ENCODE measurements at places on chromosomes 7 and 10.

DNA sequence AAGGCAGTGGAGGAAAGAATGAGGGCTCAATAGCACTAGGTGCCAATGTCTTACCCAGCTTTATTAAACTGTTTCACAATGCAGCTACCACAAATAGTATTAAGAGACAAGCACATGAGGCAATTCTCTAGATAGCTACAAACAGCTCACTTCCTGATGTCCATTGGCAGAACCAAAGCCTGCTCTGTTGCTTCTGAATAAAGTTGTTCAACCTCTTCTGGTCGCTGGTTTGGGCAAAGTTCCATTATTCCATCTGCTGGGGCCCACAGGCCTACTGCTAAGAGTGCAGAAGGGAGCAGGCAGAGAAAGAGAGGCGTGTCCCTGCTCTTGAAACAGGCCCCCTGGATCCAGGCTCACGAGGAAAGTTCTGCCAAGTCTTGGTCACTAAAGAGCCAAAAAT lies 173.9 kb downstream of the ZNF438 start:
- no peak for DNase-seq

GRCh38 chr10:113504423-113504822 lies 48.4 kb upstream of the HABP2 start:
- no peak for DNase-seq

DNA sequence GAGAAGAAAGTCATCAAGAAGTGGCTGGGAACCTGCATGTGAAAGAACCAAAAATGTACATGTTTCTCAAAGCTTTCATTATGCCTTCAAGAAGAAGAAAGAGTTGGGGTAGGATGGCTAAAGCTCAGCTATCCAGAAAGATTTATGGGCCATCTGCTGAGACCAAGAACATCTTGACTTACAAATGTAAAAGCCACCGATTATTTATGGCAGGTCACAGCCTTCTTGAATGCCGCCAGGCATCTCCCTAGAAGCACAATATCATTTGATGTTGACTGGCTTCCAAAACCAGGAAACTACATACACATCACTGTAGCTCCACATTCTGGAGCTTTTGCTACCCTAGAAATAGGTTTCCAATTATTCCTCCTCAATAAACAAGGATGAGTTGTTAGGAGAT lies 254.2 kb upstream of the AOAH start:
- no peak for DNase-seq

- DNase-seq: no peak
Observed at GRCh38 chr7:159015454-159016410, 128.9 kb downstream of the VIPR2 start.

DNA sequence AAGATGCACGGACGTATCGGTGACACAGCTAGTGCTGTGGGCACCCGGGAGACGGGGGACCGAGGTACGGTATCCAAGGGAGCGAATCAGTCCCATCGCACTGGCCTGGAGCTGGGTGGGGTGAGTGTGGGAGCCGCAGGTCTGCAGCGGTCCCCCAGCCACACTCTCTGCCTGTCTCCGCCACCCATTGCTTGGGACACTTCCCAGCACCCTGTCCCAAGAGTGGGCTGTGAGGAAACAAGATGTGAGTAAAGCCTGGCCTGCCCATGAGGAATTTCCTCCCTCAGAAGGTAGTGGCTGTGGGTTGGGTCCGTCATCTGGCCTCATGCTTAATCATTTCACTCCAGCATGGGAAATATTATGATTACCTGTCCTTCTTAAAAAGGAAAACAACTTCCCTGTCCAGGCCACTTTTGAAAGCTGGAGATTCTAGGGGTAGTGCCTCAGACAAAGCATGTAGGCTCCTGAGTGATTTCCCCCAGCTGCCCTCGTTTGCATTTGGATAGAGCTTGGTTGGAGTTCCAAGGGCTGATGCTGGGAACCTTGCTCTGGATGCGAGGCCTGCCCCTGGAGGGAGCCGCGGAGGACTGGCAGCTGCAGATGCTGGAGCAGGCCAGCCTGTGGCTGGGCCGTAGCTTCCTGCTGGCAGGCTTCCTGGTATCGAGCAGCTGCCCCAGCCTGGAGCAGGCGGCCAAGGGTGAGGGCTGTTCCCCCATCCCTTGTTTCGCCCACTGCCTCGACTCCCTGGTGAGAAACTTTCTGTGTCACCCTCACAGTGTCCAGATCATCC lies 6.2 kb upstream of the ACTR3C start:
- no peak for DNase-seq

DNA sequence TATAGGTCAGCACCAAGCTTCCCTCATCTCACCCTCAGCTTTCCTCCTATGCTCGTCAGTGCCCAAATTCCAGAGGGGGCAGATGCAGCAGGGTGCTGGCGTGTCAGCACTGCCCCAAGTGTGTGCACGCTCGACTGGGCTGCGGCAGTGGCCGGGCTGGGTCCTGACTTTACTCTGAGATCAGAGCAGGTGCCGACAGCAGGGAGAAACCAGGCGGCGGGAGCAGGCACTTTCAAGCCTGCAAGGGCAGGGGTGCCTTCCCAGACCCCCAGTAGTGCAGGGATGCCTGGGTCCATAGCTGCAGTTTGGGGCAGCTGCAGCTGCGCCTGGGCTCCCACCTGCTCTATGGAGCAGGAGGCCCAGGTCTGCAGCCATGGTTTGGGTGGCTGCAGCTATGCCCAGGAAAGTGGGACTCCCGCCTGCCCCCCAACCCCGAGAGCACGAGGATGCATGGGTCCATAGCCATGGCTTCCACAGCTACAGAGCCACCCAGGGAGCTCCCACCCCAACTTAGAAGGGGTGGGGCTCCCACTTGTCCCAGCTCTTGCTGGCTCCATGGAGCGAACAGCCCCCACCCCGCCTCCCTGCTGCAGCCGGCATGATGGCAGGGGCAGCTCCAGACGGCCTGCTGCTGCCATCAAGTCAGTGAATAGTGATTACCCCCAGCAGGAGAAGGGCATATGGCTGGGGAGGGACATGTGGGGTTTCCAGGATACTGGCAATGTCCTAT lies 199.2 kb upstream of the KMT2E start:
- DNase-seq: no peak

- no peak for DNase-seq
Observed at GRCh38 chr10:123854003-123854402, 37.6 kb downstream of the CPXM2 start.

DNA sequence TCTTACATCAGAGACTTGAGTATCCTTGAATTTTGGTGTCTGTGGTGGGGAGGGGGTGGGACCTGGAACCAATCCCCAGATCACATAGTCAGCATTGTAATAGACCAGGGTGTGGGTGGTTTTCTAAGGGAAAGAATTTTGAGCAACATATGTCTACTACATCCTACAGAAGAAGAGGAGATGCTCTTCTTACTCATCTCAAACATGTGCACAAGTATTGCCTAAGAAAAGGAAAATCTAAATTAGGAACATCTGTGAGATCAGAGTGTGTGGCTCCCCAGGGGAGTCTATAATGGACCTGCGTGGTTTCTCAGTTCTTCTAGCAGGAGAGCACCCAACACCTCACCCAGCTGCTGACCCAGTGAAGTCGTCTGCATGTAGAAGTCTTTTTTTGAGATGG lies 148.8 kb downstream of the CCDC3 start:
- DNase-seq: no peak

DNA sequence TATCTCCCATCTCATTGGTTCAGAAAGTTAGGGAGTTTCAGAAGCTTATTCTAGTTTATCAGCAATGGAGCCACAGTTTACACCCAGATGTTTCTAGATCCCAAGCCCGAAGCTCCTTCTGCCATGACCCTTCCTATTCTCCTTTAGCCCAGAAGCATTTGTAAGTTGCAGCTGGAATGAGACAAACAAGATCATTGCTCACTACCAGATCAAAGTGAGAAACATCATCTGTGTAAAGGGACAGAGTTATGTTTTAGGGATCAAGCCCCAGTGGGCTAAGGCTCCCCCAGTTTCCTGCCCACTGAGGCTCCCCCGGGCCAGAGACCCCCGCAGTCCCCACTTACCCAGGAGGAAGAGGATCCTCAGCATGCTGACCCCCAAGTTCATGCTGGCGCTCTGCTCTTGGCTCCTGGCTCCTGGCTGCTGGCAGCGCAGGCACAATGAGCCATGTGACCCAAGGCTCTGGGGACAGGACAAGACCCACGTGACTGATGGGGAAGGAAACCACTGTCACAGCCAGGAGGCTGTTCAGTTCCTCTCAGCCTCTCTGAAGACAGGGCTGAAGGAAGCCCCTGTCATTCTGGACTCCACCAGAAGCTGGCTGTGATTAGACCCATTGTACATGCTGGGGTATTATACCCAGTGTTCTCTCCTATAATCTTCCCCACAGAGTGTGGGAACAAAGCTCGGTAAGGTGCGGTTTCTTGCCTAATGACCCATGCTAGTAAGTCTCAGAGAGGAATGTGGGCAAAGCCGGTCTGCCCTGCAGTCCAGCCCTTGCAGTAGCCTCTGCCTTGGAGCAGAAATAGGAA lies at the start of gene TMEM273:
TSS of gene TMEM273 (minus strand) at position 442 of the 812 bp plus-strand sequence. CDS start at position 387, 55 bp downstream.
- no peak for DNase-seq

DNA sequence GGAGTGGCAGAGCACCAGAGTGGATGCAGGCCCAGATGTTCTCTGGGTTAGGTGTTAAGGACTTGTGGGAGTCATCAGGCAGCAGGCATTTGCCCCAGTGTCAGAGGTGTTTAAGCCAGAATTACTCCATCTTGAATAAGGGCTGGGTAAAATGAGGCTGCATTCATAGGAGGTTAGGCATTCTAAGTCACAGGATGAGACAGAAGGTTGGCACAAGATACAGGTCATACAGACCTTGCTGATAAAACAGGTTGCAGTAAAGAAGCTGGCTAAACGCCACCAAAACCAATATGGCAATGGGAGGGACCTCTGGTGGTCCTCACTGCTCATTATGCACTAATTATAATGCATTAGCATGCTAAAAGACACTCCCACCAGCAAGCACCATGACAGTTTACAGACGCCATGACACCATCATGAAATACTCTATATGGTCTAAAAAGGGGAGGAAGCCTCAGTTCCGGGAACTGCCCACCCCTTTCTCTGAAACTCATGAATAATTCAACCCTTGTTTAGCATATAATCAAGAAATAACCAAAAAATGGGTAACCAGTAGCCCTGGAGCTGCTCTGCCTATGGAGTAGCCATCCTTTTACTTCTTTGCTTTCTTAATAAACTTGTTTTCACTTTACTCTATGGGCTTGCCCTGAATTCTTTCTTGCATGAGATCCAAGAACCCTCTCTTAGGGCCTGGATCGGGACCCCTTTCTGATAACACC lies 882 bp upstream of the LRRC61 start:
- peak; percentile 48 for DNase-seq

GRCh38 chr10:9825491-9826018 lies 1192.1 kb upstream of the CELF2 start:
- no peak for DNase-seq

DNA sequence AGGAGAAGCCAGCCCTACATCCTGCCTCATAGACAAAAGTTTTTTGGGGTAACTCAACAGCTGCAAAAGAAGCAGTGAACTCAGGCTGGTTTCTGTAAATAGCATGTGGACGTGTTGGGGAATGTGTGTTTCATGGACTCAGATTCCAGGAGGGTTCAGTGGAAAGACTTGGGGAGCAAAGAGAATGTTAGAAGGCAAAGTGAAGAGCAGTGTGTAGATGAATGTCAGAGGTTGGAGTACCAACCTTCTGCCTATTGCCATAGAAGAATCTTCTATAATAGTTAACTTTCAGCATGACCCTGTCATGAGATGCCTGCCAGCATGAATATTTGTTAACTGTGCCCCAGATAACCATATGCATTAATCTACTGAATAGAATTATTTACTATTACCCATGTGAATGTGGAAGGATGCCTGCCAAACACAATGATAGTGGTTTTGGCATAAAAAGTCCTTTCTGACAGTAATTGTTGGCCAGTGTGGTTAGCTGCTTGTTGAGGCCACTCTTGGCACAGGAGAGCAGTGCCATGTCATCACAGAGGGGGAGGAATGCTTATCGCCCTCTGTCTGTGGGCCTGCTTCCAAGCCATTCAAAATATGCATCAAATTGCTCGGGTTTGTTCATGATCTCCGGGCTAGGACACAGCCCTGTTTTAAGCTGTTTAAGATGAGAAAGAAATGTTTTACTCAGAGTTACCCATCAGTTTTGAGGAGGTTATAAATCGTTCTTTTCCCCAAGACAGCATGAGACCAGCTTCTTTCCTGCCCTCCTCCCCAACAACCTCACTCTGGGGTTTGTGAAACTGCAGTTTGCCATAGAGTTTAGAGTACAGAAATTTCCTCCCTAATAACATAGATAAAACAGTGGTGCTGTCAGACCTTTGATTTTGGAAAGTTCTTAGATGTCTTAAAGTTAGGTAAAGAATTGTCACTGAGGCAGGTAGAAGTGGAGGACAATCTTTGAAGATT lies 165.3 kb downstream of the WNT2 start:
- DNase-seq: no peak

DNA sequence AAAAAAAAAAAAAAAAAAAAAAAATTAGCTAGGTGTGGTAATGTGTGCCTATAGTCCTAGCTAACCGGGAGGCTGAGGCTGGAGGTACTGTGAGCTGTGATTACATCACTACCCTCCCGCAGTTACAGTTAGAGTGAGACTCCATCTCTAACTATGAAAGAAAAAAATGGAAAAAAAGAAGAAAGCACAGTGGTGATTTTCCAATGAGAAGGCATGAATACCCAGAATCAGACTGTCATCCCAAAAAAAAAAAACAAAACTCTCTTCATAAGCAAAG lies 269.9 kb upstream of the MKLN1 start:
- no peak for DNase-seq

GRCh38 chr10:47331491-47331890 lies 9.2 kb downstream of the GDF2 start:
- no peak for DNase-seq

GRCh38 chr7:5578495-5578894 lies 154.9 kb upstream of the TNRC18 start:
- no peak for DNase-seq
